Activated T-cell treated with anti-CD3 and anti-CD28 coated beads for 48 hours (primary cell): ENCODE measurements at places on chromosomes 2 and 18.

- DNase-seq = no peak
Observed at GRCh38 chr2:165795011-165795410, 964 bp upstream of the GALNT3 start.

DNA sequence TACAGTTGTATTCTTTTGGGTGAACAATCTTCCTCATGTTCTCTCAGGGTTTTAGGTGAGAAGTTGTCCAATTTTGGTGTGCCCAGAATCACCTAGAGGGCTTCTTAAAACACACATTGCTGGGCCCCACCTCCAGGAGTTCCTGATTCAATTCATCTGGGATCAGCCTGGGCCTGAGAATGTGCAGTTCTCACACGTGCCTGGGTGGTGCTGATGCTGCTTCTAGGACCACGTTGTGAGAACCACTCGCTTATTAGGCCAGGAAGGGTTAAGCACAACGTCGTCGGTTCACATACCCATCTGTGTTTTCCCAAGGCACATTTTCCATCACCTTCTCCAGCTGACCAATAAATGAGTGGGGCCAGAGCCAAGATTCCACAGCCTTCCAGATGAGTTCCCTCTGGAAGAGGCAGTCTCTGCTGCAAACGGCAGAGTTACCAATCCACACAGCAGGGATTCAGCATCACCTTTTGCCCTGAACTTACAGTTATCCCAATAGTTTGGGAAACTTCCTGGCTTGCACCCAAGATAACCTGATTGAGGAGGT is 277.7 kb upstream of the HNRNPA3 start:
- DNase-seq = no peak

DNA sequence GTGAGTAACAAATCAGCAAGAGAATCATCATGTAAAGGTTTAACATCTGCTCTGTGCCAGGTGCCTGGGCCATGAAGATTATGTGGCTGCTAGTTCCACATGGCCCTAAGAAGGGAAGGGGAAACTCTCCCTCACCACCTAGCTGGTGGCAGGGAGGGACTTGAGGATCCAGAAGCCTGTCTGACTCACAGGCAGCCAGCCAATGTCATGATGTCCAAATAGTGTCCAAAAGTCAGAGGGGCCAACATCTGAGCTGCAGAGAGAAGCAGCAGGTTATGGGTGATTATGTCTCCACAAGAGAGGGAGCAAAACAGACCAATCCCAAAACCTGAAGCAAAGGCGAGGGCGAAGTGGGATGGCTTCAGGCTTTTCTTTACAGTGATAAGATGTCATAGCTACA is 61.9 kb upstream of the SPP2 start:
- DNase-seq = no peak

- DNase-seq = no peak
Observed at GRCh38 chr2:238852206-238852869, 4.5 kb downstream of the TWIST2 start.

DNA sequence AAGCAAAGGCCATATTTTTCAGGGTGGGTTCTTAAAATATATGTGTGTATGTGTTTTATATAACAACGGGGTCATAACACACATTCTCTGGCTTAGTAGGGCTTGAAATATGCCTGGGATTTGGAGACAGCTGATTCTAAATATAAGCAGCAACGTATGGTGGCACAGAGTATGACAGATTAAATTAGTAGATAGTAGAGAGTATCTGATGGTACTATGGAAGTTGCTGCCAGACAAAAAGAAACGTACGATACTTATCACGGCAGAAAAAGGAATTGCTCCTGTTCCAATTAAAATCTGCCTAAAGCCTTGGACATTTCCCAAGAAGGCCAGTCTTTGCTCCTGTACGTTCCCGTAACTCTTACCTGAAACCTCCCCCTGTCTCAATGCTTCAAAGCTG is 607.9 kb upstream of the ID2 start:
- no peak for DNase-seq

DNA sequence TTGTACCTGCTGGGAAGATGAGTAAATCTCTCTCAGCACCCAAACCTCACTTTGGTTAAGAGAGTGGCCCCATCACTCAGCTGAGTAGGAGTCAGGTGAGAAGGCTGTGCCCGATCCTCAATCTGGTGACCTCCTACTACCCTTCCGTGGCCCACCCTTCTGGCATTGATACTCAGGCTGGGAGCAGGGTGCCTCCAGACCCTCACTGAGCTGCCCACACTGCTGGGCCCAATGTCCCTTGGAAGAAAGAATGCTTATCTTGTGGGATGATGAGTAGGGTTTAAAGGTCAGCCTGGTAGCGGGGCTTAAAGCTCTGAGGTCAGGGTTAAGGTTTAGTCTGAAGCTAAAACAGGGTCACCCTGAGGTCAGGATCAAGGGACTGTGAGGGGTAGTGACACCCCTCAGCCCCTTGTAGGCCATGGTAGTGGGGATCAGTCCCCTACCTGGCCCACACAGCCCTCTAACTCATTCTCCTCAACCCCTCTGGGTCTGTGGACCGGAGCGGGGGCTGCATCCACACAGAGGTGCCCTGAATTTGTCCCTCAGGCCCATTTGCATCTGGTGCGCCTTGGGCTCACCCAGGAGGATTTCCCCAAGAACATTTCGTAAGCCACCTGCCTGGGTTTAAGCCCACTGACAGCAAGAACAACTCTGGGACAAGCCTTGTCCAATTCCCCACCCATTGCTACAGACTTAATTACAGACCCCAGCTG is 123.8 kb downstream of the CYP26B1 start:
- DNase-seq = no peak

- DNase-seq = no peak
Observed at GRCh38 chr2:8086796-8087479, 594.9 kb upstream of the ID2 start.

DNA sequence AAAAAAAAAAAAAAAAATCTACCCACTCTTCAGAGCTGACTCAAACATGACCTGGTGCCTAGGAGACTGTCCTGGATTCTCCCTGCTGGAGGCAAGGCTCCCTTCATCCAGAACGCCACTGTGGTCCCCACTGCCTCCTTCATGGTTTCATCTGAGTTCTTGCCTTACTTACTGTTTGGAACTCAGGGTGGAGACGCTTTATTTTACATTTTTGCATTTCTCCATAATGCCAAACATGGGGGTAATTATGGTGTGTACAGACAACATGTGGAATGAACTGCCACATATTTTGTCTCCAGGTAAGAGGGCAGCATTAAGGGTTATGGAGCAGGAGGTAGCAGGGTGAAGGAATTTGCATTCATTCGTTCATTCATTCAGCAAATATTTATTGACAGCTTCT is 154.0 kb upstream of the MSH6 start:
- DNase-seq = no peak

DNA sequence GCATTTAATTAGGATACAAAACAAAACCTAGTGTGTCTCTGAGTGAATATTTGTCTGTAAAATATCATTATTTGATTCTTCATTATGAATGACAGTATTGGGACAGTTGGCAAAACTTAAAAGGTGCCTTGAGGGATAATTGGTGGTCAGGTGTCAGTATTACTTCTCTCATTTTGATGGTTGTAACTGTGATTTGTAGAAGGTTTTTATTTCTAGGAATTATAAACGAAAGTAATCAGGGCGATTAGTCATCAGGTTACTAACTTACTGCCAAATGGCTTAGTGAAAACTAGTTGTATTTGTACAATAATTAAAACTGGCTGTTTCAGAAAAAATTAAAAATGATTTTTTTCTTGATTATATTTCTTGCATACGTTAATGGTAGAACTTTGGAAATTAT is 117.6 kb downstream of the BIRC6 start:
- DNase-seq = no peak

- DNase-seq = no peak
Observed at GRCh38 chr2:106267997-106268396, 73.9 kb upstream of the UXS1 start.

DNA sequence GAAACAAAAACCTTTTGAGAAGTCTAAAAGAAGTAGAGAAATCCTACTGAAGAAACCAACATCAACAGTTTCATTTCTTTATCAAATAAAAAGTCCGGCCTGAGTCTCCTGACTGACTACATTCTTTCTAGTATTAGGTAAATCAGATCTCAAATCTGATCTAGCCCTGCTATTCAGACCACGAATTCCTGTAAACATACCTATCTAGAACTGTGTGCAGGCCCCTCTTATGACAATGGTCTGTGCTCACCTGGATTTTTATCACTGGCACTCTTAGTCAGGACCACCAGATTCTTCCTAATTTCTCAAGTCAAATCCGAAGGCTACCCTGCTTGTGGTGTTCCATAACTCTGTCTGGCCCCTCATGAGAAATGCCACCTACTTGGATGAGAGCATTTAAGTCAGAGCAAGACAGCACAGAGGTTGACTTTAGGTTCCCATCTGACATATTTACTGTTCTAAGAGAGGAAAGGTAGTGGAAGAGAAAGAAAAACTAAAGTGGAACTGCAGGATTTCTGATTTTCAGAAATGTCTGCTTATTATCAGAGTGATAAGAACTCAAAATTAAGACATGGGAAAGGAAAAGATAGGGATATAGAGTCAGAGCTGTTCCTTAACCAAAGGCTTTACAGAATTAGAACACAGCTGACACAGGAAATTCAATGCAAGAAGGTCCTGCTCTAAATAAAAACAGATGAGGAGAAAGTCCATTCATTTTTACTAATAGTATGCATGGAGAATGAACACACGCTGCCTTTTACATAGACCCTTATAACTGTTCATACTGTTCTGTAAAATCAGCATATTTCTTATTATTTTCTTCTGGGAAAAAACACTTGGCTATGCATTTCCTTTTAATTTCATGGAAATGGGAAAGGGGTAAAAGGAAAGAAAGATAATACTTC is 56.5 kb downstream of the SLC8A1 start:
- DNase-seq = no peak

- DNase-seq = no peak
Observed at GRCh38 chr2:101854877-101855276, 136.9 kb upstream of the IL1R2 start.

- no peak for DNase-seq
Observed at GRCh38 chr2:44189104-44189503, 20.4 kb downstream of the PPM1B start.
